Left ventricle myocardium inferior (tissue), 1 donor: ENCODE measurements at places on chromosomes 5 and 9. TPM values are rescaled to one million over a fixed set of nuclear protein-coding genes. Genes with fewer than 3 reads are reported as not detected.

- peaks cover 17% of the 10 kb centered on the region for H3K4me1 ChIP-seq
- no peak for DNase-seq
- H3K36me3 ChIP-seq = no peaks in the 10 kb centered on the region
- no peak overlapping the region for H3K27ac ChIP-seq
- peaks cover 19% of the 10 kb centered on the region for H3K27me3 ChIP-seq
Observed at GRCh38 chr9:133490201-133490681, 11.3 kb upstream of the SLC2A6 start.

DNA sequence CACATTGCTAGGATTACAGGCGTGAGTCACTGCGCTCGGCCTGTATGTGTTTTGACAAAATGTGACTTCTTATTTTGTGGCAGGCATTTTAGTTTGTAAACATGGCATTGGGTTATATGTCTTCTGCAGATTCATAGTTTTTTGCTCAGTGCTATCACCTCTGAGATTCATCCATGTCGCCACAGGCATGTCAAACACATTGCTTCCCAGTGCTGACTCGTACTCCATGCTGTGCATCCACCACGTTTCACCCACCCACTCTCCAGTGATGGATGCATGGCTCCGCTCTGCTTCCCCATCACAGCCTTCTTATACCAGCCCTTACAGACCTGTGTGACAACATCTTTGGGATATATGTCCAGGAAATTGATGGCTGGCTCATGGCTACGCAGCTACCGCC is 158.8 kb downstream of the GAS1 start:
- H3K4me1 ChIP-seq = no peaks in the 10 kb centered on the region
- no peak overlapping the region for H3K27ac ChIP-seq
- H3K36me3 ChIP-seq = no peaks in the 10 kb centered on the region
- H3K4me3 ChIP-seq = no peak overlapping the region
- no peak for DNase-seq

- no peak overlapping the region for H3K4me3 ChIP-seq
- no peak for DNase-seq
- H3K4me1 ChIP-seq = peaks cover 28% of the 10 kb centered on the region
Observed at GRCh38 chr9:104986096-104986495, 58.1 kb upstream of the ABCA1 start.

SLC36A2 gene
- total RNA-seq = 0.16 TPM

HSPB3 gene
- total RNA-seq = 418 TPM

DNA sequence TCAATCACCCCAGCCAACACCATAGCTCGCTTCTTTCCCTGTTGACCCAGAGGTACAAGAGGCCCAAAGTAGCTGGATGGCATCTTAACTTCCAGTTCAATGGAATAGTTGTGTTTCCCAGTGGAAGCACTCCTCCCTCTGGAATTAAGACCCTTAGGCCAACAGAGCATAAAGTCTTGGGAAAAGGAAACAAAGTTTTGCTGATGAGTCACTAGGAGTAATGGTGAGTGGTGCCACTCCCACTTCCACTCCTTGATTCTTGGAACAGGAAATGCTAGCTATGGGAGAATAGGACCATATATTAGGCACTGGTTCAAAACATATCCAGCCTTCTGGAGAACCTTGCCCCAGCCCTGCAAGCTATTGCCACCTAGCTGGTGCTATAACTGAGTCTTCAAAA is 44.7 kb upstream of the LMX1B start:
- H3K4me1 ChIP-seq = no peaks in the 10 kb centered on the region
- H3K4me3 ChIP-seq = no peak overlapping the region
- H3K36me3 ChIP-seq = no peaks in the 10 kb centered on the region
- no peak for DNase-seq

CATSPER3 gene
- 0.49 TPM for total RNA-seq

GRCh38 chr5:125950012-125950615 is 473.1 kb upstream of the GRAMD2B start:
- no peak for DNase-seq
- H3K27me3 ChIP-seq = no peaks in the 10 kb centered on the region
- no peak overlapping the region for H3K4me3 ChIP-seq
- H3K4me1 ChIP-seq = no peaks in the 10 kb centered on the region
- no peak overlapping the region for H3K27ac ChIP-seq

GRCh38 chr9:115665519-115665918 is 488.1 kb upstream of the PAPPA start:
- H3K36me3 ChIP-seq = no peaks in the 10 kb centered on the region
- peaks cover 5% of the 10 kb centered on the region for H3K27me3 ChIP-seq
- H3K4me1 ChIP-seq = no peaks in the 10 kb centered on the region

- no peak overlapping the region for H3K27ac ChIP-seq
- H3K36me3 ChIP-seq = no peaks in the 10 kb centered on the region
- no peak overlapping the region for H3K4me3 ChIP-seq
- H3K27me3 ChIP-seq = no peaks in the 10 kb centered on the region
- no peak for DNase-seq
Observed at GRCh38 chr5:149073213-149073612, 10.4 kb upstream of the SH3TC2 start.

C5orf58 gene
- total RNA-seq = 1.0 TPM

SPATA9 gene
- total RNA-seq = not detected

- no peak overlapping the region for H3K4me3 ChIP-seq
- H3K27me3 ChIP-seq = no peaks in the 10 kb centered on the region
- no peaks in the 10 kb centered on the region for H3K4me1 ChIP-seq
- no peak for DNase-seq
- no peaks in the 10 kb centered on the region for H3K36me3 ChIP-seq
Observed at GRCh38 chr9:10701906-10702305, 89.1 kb upstream of the PTPRD start.

DNA sequence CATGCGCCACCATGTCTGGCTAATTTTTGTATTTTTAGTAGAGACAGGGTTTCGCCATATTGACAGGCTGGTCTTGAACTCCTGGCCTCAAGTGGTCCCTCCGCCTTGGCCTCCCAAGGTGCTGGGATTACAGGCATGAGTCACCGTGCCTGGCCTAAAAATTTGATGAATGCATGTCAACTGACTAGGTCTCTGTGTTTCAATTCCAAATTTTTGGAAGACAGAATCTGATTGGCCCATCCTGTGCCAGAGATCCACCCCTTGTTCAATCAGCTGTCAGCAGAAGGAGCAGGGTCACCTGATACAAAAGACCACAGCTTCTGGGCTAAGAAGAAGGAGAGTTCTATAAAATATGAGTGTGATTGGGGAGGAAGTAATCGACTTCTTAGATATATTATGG is 43.5 kb upstream of the COL15A1 start:
- H3K27me3 ChIP-seq = no peaks in the 10 kb centered on the region
- DNase-seq = no peak
- no peaks in the 10 kb centered on the region for H3K36me3 ChIP-seq
- H3K4me1 ChIP-seq = peaks cover 24% of the 10 kb centered on the region
- no peak overlapping the region for H3K4me3 ChIP-seq

- peak overlapping the region; percentile 21 for H3K27ac ChIP-seq
- no peaks in the 10 kb centered on the region for H3K27me3 ChIP-seq
- H3K4me3 ChIP-seq = peak overlapping the region; percentile 32
- H3K36me3 ChIP-seq = peaks cover 32% of the 10 kb centered on the region
Observed at GRCh38 chr5:95760273-95761191, 29.4 kb downstream of the RHOBTB3 start.
